Stimulated activated CD8-positive, alpha-beta memory T cell treated with anti-CD3 and anti-CD28 coated beads, Interleukin-7, amount 100 ng/mL, for 48 hours (primary cell): ENCODE measurements at places on chromosomes 11 and 22.
A peak's percentile ranks its signal among the peaks of the same experiment; 100 is the strongest.

- DNase-seq: peak; percentile 37
These were observed 50.2 kb downstream of the LIF start for GRCh38 chr22:30196141-30196879.

GRCh38 chr11:61951484-61952135 is 1.5 kb downstream of the BEST1 start:
- DNase-seq: no peak

DNA sequence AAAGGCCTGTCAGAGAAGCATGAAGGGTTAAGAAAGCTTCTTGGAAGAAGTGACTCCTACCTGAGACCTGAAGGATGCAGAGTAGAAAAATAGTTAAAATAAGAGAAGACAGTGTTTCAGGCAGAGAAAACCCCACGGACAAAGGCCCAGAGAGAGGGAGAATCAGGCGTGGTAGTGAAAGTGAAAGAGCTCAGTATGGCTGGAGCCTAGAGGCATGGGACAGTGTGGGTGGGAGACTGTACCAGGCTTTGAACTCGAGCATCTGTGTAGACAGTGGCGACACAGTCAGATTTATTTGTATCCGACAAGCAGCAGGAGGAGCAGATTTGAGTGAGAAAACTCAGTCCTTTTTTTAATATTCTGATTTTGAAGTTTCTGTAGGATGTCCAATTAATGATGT is 360.0 kb downstream of the OPCML start:
- no peak for DNase-seq

GRCh38 chr11:119110439-119110838 is 3.3 kb downstream of the C2CD2L start:
- DNase-seq: no peak

DNA sequence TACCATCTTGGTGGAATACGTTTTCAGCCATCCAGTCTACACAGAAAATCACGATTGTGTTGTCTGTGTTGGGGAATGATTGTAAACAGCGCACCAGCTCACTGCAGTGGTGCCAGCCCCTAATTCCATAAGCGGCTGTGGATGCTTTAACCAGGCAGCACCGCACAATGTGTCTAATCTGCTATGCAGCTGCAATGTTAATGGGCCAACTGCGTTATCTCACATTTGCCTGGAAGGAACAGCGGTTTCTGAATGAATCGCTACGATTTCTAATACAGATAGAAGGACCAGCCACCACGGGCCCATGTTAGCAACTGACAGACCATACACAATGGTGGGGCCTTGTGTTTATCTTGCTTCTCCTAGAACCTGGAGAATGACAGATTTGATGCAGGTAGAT is 384.5 kb upstream of the KIRREL3 start:
- no peak for DNase-seq

DNA sequence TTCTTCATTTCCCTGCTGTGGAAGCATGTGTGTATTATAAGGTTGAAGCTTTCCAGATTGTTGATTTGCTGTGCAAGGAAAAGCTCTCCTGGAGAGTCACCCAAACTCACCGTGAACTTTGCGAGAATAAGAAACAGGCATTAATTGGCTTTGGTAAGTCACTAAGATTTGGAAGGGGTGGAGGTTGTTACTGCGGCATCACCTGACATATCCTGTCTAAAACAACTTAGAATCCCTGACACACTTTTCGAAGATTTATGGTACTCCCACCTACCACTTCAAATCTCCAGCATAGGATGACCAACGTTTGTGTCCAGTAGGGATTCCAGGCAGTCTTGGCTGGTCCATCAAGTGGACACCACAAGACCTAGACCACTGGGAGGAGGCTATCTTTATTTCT is 518.3 kb downstream of the MN1 start:
- no peak for DNase-seq

- DNase-seq: no peak
These were observed 155.4 kb downstream of the OR4C45 start for GRCh38 chr11:50188040-50188439.

GRCh38 chr11:130886704-130887103 is 29.6 kb downstream of the SNX19 start:
- no peak for DNase-seq

DNA sequence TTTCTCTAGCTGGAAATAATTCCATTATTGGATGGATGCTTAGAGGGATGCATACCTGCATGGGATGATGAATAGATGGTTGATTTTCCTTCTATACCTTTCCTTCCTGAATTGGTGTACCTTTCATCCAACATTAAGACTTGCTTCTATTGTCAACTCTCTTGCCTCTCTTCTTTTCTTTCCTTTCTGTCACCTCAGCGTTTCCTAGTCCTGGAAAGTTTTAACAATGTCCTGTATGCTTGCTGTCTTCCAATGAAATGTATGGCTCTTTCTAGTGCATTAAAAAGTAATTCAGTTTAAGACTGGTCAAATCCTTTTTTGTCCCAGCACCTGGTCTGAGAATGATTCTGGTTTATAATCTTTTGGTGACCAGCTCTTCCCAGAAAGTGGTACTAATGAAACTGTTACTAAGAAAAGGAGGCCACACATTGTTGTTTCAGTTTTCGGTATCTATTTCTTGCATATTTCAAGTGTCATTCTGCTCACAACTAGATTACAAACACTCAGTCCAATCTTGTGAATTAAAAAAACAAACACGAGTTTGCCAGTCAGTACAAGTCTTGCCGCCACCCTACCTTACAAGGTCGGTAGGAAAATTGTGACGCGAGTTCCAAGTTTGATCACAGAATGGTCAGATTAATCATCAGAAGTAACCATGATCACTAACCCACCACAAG is 8.0 kb downstream of the POU2AF1 start:
- peak; percentile 50 for DNase-seq

- no peak for DNase-seq
These were observed 67.2 kb upstream of the BMAL1 start for GRCh38 chr11:13210424-13210823.

GRCh38 chr22:30667107-30667493 is 575 bp downstream of the DUSP18 start:
- no peak for DNase-seq

DNA sequence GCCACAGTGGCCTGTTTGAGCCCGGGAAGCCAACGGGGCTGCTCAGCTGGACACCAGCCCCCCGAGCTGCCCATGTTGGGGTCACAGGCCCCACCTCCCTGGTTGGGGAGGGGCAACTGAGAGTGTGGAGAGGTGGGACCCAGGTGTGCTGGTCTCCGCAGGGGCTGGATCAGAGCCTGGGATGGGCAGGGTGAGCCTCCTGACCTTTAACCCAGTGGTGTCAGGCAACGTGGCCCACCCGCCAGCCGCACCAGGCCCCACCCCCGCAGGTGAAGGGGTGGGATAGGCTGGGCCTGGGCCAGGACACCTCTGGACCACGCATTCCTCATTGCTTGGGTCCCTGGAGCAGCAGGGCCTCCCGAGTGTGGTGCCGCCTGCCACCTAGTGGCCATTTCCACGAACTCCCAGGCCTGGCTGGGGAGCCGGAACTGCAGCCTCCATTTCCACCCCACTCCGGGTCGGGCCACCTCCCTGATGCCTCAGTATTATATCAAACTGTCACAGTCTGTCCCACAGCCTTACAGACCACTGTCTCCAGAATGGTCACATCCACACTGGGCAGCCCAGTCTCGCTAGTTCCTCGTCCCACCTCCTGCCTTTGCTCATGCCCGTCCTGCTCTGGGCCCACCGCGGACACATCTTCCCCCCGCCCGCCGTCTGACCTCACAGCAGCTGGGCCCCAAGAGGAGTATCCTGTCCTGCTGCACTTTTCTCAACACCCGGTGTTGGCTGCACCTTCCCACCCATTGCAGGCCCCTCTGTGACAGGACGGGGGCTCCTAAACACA is 13.3 kb upstream of the PPP6R3 start:
- DNase-seq: peak; percentile 43

GRCh38 chr11:82085493-82085892 is 648.2 kb downstream of the FAM181B start:
- no peak for DNase-seq

GRCh38 chr11:64299847-64300648 is at the start of gene CATSPERZ:
TSS of gene CATSPERZ (plus strand) at chr11:64300358. CDS start at chr11:64300411, 53 bp downstream.
- DNase-seq: no peak

DNA sequence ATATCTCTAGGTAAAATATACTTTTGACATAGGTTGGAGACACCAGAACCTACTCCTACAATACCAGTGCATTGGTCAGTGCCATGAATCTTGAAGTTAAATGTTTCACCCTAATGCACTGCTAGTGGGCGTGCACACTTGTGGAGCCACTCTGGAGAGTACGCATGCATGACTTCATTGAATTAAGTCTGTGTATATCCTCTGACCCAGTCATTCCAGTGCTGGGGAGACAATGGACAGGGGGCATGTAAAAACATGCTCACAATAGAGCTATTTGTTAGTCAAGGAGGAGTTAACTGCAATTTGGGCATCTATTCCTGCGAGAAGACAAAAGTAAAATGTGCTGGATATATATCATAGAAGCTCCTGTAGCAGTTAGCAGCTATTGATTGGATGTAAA is 335.4 kb upstream of the NCAM1 start:
- no peak for DNase-seq

DNA sequence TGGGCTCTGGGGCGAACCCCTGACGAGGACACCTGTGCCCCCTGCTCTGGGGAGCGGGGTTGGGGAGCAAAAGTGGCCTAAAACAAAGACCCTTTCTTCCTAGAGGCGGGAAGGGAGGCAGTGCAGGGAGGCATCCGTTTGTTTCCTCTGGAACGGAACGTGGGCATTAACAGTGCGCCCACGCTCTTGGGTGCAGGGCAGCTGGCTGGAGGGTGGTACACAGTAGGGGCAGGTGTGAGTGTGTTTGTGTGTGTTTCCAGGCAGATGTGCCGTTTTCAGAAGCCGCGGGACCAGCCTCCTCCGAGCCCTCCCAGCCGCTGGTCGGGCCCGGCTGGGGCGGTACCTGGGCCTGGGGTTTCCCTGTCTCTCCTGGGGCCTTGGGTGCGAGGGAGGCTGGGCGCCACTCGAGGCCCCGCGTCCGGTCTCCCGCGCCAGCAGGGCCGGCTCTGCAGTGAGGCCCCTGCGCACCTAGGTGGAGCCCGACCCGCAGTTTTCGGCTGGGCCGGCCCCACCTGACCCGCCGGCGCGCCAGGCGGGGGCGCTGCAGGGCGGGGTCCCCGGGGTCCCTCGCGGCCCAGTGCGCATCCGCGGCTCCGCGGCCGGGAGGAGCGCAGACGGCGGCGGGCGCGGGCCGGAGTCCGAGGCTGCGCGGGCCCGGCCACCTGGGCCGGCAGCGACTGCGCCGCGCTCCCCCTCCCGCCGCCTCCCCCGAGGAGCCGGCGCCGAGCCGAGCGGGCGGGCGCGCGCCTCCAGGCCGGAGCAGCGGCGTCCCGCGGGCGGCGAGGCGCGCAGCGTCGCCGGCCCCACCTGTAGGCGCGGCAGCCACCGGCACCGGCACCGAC is 1252.7 kb downstream of the BRD1 start:
- peak; percentile 6 for DNase-seq

DNA sequence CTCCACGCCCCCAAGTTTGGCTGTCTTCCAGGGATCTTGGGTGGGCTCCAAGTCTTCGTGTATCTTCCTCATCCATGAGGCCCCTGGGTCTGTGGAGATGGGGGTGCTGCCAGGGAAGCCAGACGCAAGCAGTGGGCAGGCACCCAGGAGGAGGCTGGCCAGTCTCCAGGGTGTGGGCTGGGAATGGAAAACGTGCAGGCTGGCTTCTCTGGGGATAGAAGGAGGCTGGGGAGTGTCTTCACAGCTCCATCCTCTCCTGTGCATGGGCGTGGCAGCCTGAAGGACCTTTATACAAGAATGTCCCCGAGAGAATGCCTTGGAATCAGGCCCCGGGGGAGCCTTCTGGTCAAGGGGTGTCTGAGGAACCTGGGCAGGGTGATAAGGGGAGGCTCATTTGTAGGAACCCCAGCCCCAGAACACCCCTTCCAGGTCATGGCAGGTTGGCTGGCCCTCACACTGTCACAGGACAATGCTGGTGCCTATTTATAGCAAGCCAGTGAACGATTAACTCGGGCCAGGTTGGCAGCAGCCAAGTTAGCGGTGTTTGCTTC is 14.0 kb downstream of the SGSM1 start:
- no peak for DNase-seq

DNA sequence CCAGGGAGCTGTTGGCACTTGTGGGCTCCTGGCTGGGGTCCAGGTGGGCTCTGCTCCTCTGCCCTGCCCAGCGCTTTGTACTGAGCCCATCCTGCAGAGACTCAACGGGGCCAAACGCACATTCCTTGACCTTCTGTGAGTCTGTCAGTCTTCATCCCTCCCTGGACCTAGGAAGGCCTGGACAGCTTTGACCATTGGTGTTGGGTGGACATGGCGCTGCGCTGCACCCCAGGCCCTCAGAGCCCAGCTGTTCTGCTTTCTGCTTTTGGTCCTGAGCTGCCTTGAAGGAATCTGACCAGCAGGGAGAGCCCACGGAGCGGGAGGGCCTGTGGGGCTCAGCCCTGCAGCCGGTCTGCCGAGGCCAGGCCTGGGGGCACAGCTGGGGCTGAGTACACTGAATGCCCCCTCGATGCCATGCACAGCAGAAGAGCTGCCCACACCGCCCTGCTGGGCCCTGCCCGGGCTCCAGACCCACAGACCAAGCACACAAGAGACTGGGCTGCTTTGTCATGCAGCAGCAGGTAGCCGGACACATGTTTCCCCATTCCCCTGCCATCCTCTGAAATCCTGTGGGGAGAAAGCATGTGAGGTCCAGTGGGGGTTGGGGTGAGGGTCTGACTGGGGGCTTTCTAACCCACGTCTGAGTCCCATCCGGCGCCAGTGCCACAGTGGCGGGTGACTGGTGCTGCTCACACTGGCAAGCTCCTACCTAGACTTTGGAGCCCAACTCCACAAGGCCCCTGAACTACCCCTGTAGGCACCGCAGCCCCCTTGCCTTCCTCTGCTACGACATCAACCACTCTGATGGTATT is 24.1 kb upstream of the CCDC188 start:
- no peak for DNase-seq

GRCh38 chr11:13721760-13722159 is 53.3 kb downstream of the FAR1 start:
- no peak for DNase-seq

DNA sequence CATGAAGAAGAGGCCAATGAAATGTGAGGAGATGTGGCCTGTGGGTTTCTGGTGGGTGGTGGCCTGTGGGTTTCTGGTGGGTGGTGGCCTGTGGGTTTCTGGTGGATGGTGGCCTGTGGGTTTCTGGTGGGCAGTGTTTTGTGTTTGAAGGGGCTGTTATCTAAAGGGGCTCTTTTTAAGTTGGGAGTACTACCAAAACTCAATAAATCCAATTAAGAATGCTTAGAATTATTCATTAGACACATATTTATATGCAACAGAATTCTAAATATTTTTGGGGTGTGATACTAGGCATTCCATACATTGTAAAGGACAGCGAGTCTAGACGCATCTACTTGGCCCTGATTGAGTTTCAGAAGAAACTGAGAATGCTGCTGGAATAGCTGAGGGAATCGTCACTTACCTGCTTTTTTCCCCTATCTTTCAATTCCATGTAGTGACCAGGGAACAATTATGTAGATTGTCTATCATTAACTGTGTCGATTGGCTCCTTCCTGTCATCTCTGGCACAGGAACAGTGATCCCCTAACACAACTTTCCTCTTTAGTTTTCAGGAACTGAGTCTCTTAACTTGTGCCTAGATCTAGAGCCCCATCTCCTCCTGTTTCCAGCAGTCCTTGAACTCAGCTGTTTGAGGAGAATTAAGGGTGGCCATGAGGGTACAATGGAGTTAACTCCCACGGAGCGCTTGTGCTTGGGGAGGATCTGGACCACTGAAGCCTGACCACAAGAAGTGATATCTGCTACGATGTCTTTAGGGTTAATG is 37.3 kb upstream of the TOP3B start:
- DNase-seq: no peak
